GM12878 (cell line): ENCODE measurements at places on chromosomes 6 and 20.

- no peak for DNase-seq
Observed at GRCh38 chr20:54115172-54115854, 44.9 kb upstream of the BCAS1 start.

DNA sequence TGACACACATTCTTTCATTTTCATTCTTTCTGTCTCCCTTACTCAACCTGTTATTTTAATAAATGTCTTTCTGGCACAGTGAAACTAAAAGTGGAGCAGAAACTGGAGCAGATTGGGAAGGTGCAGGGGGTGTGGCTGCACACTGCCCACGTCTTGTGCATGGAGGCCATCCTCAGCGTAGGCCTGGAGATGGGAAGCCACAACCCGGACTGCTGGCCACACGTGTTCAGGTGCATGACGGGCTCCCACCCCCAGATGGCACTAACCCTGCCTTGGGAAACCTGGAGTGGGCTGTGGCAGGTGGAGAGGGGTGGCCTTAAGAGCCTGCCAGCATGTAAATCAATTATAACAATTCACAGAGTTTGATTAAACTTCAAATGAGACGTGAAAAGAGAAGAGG, 71.4 kb upstream of the PBOV1 start:
- no peak for DNase-seq

DNA sequence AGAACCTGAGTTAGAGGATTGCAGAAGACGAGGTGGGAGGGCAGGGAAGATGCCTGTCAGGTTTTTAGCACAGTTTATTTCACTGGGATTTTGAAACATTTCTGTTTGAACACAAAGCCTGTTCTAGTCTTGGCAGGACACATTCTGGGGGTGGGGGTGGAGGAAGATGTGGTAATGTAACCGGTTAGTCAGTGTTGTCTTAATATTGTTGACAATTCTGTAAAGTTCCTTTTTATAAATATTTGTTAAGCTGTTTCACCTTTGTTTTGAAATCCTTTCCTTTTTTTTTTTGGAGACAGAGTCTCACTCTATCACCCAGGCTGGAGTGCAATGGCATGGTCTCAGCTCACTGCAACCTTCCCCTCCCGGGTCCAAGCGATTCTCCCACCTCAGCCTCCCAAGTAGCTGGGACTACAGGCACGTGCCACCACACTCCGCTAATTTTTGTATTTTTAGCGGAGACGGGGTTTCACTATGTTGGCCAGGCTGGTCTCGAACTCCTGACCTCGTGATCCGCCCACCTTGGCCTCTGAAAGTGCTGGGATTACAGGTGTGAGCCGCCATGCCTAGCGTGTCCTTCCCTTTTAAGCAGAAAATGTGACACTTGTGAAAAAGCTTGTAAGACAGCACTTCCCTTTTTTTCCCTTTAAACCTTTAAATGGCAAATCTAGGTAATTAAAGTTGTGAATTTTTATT, 20.2 kb downstream of the SLC9A8 start:
- DNase-seq, result no peak

GRCh38 chr6:30879684-30880427, 4.5 kb upstream of the DDR1 start:
- no peak for DNase-seq

- DNase-seq, result no peak
Observed at GRCh38 chr6:117918454-117918853, 11.4 kb downstream of the SLC35F1 start.

DNA sequence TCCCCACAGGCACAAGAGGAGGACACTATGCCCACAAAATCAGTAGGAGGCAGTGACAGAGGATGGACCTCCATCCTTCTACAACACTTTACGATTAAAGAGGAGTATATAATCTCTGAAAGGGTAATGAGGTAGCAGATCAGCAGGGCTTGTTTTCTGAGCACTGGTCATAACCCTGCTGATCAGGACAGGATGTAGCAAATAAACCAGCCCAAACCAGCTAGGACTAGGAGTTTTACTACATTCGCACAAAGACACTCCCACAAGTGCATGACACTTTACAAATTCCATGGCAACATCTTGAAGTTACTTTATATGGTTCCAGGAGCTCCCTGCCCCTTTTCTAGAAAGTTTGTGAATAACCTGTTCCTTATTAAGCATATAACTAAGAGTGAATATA, 73.3 kb upstream of the CHD6 start:
- DNase-seq, result no peak

GRCh38 chr6:112037783-112038216, 16.1 kb upstream of the CCN6 start:
- no peak for DNase-seq

- no peak for DNase-seq
Observed at GRCh38 chr6:162538643-162539064, 188.9 kb downstream of the PRKN start.

DNA sequence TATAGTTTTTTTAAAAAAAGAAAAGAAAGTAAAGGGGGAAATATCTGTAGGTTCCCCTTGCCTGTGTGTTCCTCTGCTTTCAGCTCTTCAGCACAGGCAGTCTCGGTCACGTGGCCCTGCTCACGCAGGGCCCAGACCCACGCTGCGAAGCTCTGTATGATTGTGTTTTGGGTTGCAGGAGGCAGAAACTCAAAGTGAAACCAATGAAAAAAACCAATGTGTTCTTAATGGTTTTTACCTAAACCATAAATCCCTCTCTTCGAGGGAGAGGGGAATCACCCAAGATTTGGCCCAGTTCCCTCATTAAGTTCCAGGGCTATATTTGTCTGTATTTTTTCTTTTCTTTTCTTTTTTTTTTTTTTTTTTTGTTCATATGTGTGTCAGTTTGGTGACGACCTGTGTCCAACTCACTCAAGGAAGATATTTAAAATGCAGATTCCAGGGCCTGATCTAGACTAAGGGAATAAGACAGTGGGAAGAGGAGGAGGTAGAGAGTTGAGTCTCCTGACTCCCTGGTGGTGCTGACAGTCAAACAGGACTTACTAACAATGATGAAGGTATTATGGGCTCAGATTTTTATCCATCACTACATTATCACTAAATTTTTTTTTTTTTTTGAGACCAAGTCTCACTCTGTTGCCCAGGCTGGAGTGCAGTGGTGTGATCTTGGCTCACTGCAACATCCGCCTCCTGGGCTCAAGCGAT, 33.8 kb upstream of the RREB1 start:
- DNase-seq, result peak; percentile 92

- DNase-seq, result no peak
Observed at GRCh38 chr6:37103169-37104039, 66.5 kb upstream of the PIM1 start.
